ENCODE measurements at places on chromosomes 13 and 19.

DNA sequence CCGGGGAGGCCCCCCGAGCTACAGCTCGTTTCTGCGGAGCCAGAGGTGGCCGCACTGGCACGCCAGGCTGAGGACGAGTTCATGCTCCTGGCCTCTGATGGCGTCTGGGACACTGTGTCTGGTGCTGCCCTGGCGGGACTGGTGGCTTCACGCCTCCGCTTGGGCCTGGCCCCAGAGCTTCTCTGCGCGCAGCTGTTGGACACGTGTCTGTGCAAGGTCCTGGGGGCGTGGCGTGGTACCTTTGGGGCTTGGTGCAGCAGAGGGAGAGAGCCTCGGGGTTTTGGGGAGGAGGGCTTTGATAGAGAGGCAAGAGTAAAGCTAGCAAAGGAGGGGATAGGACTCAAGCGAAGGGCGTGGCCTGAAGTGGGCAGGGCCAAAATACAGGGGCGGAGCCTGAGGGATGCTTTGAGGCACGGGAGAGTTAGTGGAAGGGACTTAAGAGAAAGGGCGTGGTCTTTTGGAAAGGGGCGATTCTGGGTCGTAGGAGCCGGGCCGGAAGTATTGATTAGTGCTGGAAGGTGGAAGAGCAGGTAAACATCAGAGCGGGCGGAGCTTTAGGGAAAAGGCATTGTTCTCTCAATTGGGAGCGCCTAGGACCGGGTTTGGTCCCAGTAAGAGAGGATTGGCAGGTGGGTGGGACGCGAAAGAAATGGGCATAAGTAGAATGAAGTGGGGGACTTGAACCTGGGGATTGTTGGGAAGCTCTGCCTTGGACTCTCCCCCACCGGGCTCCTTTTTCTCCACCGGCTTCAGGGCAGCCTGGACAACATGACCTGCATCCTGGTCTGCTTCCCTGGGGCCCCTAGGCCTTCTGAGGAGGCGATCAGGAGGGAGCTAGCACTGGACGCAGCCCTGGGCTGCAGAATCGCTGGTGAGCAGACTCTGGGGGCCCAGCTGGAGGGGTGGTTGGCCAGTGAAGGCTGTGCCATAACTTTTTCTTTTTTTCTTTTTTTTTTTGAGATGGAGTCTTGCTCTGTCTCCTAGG, 1.2 kb downstream of the PPM1N start:
- no peak for DNase-seq

DNA sequence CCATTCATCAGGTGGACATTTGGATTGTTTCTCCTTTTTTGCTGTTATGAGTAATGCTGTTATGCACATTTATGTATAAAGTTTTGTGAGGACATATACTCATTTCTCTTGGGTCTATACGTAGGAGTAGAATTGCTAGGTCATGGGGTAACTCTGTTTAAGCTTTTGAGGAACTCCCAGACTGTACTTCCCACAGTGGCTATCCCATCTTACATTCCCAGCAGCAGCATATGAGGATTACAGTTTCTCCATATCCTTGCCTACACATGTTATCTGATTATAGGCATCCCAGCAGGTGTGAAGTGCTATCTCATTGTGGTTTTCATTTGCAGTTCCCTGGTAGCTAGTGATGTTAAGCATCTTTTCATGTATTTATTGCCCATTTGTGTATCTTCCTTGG, 5.9 kb downstream of the ZSCAN22 start:
- DNase-seq, result no peak

DNA sequence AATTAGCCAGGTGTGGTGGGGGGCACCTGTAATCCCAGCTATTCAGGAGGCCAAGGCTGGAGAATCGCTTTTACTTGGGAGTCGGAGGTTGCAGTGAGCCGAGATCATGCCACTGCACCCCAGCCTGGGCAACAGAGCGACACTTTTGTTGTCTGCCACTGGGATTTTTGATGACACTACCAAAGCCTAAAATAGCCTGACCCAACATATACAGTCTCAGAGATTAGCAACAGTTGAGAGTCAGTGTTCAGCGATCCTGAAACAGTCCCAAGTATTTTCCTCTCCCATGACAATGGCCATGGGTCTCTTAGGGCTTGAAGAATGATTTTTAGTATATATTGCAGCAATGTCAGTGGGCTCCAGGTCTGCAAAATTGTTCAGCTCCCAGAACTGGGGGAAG, 32.9 kb downstream of the SLC25A30 start:
- no peak for DNase-seq

- no peak for DNase-seq
Observed at GRCh38 chr13:43994999-43995859, 115.5 kb downstream of the LACC1 start.

GRCh38 chr13:108897955-108898354, 268.5 kb downstream of the MYO16 start:
- DNase-seq, result no peak

DNA sequence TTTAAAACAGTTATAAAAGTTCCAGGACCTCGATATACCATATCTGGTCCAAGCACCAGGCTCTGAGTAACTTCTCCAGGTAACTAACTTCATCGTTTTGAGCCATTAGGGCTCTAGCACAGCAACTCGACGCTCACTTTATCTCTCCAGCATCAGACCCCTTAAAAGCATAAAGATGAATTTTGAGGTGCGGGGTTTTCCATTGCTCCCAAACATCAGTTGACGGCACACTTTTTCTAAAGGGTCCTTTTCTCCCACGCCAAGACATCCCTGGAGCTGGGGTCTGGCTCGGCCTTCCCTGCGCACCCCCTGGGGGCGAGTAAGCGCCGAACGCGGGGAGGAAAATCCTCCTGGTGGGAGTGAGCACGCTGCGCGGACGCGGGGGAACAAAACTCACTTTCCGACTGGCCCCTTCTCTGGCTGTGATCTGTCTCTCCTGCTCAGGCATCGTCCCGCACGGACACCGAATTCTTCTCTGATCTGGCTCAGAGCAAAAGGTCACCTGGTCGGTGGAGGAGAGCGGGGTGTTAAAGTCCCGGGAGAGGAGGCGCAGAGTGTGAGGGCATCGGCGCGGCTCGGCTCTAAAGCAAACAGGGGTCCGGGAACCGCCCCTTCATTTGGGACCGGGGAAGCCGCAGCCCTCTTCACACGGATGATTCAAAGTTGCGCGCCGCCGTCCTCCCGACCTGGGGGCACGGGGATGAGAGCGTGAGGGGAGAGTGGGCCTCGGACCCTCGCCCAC, at the start of gene ATP7B:
Gene ATP7B, minus strand, starts transcription at position 561 of the 742 bp plus-strand sequence. Its CDS starts 113 bp downstream, at position 448.
- DNase-seq, result peak; percentile 3
